B cell (primary cell): ENCODE measurements at places on chromosomes 7 and 10.
A peak's percentile ranks its signal among the peaks of the same experiment; 100 is the strongest.

- no peak overlapping the region for H3K27ac ChIP-seq
- no peaks in the 10 kb centered on the region for H3K36me3 ChIP-seq
- H3K4me3 ChIP-seq: no peak overlapping the region
- no peak for DNase-seq
Measured at GRCh38 chr7:106121189-106121810, 9.2 kb upstream of the SYPL1 start.

GRCh38 chr10:94785211-94785610, 22.7 kb downstream of the CYP2C19 start:
- H3K27me3 ChIP-seq: no peaks in the 10 kb centered on the region
- H3K36me3 ChIP-seq: no peaks in the 10 kb centered on the region
- no peak for DNase-seq
- no peak overlapping the region for H3K4me3 ChIP-seq
- no peak overlapping the region for H3K27ac ChIP-seq

GRCh38 chr7:21367537-21367936, 60.3 kb upstream of the SP4 start:
- H3K4me1 ChIP-seq: no peaks in the 10 kb centered on the region
- H3K36me3 ChIP-seq: no peaks in the 10 kb centered on the region
- no peaks in the 10 kb centered on the region for H3K27me3 ChIP-seq
- H3K4me3 ChIP-seq: no peak overlapping the region
- DNase-seq: no peak

DNA sequence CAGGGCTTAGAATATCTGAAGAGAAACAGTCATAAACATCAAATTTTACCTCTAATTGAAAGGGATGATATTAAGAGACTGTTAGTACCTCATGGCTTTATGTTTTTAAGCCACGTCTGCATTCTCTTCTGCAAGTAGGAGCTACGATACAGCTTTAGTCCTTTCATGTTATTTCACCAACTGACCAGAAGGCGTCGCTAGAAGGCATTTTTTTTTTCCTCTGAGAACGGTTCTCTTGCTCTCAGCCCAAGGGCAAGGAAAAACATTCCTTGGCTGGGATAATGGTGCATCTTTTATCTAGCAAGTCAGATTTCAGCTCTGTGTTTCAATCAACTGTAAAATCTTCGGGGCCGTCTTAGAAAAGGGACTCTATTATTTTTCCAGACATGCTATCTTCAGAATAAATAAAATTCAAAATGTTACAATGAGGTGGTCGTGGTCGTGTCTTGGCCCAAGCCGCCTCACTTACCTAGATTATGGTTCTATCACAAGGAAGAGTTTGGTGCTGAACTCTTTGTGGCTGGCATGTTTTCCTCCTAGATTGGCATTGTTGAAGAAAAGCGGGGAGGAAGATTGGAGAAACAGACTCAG, 41.6 kb upstream of the LYZL2 start:
- peak; percentile 72 for DNase-seq
- peaks cover 3% of the 10 kb centered on the region for H3K27me3 ChIP-seq
- H3K4me3 ChIP-seq: peak overlapping the region; percentile 54
- H3K4me1 ChIP-seq: no peaks in the 10 kb centered on the region
- no peaks in the 10 kb centered on the region for H3K36me3 ChIP-seq

DNA sequence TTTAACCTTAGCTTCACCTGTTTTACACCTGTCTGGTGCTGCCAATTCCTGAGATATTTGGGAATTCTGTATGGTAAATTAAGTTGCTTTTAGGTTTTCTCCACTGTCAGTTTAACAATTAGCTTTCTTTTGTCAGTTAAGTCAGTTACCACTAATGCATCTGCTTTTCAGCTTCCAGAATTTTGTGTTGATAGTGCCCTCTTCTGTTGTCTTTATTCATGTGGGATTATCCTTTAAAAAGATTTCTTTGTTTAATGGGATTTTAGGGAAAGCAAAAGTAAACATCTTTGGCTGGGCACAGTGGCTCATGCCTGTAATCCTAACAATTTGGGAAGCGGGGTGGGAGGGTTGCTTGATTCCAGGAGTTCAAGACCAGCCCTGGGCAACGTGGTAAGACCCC, 8.1 kb downstream of the TFAM start:
- H3K27ac ChIP-seq: no peak overlapping the region
- peaks cover 84% of the 10 kb centered on the region for H3K36me3 ChIP-seq
- DNase-seq: no peak
- H3K4me3 ChIP-seq: no peak overlapping the region

DNA sequence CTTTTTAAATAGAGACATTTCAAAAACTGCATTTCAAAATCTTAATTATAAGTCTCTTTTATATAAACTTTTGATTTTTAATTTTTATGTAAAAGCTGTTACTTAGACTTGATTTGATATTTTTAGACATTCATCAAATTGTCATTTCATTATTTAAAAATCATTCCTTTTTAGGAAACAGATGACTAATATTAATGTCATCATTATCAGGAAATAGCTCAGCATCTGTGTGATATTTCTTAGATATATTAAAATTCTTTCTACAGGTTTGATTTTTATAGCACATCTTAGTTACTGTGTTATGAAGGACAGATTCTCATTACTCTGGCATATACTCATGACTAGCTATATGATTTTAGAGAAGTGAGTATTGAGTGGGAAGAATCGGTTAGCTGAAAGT, 17.2 kb downstream of the RUNDC3B start:
- no peak for DNase-seq
- H3K36me3 ChIP-seq: no peaks in the 10 kb centered on the region
- no peak overlapping the region for H3K4me3 ChIP-seq
- H3K4me1 ChIP-seq: no peaks in the 10 kb centered on the region

GRCh38 chr7:130492523-130493274, 814 bp downstream of the MEST start:
- H3K36me3 ChIP-seq: no peaks in the 10 kb centered on the region
- no peak overlapping the region for H3K27ac ChIP-seq
- no peak overlapping the region for H3K4me3 ChIP-seq
- peaks cover 24% of the 10 kb centered on the region for H3K4me1 ChIP-seq

GRCh38 chr10:5591336-5591824, 66.6 kb downstream of the CALML3 start:
- no peak overlapping the region for H3K4me3 ChIP-seq
- no peaks in the 10 kb centered on the region for H3K4me1 ChIP-seq
- no peaks in the 10 kb centered on the region for H3K36me3 ChIP-seq
- H3K27ac ChIP-seq: no peak overlapping the region
- DNase-seq: no peak
- H3K27me3 ChIP-seq: no peaks in the 10 kb centered on the region

DNA sequence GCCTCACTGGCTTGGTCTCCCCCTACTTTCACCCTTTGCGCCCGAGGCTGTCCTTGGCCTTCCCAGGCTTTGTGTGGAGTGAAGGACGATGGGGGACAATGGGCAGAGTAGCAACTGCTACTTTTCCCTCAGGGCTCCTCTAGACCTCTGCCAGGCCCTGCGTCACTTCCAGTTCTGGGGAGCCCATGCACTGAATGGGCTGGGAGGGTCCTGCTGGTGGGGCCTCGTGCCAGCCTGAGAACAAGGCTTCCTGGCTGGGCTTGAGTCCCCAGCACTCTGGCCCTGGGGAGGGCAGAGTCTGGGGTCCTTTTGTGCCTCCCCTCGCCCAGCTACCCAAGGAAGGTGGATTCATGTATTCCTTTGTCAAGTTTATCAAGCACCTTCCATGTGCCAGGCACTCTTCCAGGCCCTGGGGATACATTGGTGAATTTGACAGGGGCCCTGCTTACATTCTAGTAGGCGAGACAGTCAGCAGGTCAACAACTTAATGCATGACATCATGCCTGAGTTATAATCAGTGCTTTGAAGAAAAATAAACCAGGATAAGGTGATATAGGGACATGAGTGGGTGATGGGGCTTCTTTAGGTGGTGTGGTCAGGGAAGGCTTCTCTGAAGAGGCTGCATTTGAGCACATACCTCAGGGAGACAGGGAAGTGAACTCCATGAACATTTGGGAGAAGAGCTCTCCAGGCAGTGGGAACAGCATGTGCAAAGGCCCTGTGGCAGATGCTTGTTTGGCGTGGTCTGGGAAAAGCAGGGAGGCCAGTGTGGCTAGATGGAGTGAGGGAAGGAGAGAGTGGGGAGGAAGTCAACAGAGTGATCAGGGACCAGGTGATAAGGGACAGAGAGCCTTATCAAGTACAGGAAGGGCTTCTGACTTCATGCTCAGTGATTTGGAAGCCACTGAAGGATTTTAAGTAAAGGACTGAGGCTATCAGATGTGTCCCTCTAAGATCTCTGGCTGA, 14.1 kb downstream of the ZMIZ1 start:
- no peaks in the 10 kb centered on the region for H3K27me3 ChIP-seq
- no peaks in the 10 kb centered on the region for H3K36me3 ChIP-seq
- no peak overlapping the region for H3K4me3 ChIP-seq
- no peak for DNase-seq
